ENCODE measurements at places on chromosomes 1 and 21. TPM values are rescaled to one million over a fixed set of nuclear protein-coding genes. Genes with fewer than 3 reads are reported as not detected.

The SPSB1 gene
- total RNA-seq: 12.5 TPM

The TRIM17 gene
- 1.6 TPM for total RNA-seq

- DNase-seq: no peak
These were observed 130.1 kb upstream of the CTTNBP2NL start for GRCh38 chr1:112265931-112266330.

DNA sequence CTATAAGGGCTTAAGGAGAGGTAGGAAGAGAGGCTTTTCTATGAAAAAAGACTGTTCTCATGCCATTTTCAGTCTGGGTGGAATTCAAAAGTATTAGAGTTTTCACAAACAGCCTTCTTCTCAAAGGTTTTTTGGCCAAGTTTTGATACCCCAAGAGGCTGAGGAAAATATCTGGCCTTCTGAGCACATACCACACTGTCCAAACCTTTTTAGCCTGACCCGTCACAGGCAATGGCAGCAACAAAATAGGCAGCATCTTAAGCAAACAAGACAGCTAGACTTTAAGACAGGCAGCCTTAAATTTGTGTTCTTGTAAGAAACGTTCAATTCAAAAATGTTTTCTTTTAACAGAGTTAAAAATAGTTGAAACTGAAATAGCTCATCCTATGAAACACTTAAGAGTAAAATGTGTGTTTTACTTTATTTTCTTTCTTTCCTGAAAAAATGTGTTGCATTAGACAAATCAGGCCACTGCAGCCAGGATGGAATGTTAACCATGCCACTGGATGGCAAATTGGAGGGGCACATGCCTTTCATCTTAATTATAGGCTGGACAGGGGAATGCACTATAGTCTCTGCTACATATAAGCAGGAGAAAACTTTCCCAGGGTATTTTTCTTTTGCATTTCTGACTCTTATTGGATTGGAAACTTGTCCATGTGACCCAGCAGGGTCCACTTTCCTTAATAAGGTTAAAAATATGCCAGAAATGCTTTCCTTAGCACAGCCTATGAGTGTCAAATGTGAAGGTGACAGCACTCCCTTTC, 315.0 kb downstream of the TGFB2 start:
- no peak for DNase-seq

DNA sequence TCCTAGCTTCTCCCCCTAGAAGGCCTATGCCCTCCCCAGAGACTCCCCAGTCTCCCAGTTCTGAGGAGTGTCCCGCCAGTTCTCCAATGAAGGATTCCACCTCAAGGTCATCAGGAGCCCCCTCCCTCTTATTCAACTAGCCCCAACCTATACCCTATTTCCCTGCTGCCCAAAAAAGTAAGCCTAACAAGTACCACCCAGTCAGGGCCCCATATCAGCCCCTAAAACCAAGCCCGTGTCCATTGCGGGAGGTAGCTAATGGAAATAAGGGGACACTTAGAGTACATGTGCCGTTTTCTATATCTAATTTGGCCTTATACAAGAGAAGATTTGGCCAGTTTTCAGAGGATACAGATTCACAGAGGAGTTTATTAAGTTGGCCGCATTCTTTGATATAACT, 416.2 kb downstream of the MATN1 start:
- DNase-seq: no peak

GRCh38 chr1:66166753-66167152, 367.2 kb upstream of the SGIP1 start:
- DNase-seq: no peak

DNA sequence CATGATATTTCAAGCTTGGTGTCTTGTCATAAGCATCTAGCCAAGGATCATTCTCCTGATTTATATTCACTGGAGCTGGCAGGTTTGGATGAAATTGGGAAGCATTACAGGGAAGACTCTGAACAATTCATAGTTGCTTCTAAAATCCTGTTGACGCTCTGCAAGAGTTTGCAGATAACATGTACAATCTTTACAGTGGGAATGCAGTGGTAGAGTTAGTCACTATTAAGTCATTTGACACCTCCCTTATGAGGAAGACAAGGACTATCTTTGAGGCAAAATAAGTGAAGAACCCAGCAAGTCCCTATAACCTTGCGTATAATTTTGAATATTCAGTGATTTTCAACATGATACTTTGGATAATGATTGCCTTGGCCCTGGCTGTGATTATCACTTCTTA, 45.3 kb upstream of the CRB1 start:
- DNase-seq: no peak

Measured in activated CD4-positive, alpha-beta memory T cell treated with anti-CD3 and anti-CD28 coated beads for 36 hours (primary cell).